ENCODE measurements at places on chromosomes 7 and 10. TPM values are rescaled to one million over a fixed set of nuclear protein-coding genes. Genes with fewer than 3 reads are reported as not detected.
A peak's percentile ranks its signal among the peaks of the same experiment; 100 is the strongest.

- no peak for DNase-seq
Measured at GRCh38 chr7:143015084-143015483, 11.8 kb downstream of the OR9A2 start.

DNA sequence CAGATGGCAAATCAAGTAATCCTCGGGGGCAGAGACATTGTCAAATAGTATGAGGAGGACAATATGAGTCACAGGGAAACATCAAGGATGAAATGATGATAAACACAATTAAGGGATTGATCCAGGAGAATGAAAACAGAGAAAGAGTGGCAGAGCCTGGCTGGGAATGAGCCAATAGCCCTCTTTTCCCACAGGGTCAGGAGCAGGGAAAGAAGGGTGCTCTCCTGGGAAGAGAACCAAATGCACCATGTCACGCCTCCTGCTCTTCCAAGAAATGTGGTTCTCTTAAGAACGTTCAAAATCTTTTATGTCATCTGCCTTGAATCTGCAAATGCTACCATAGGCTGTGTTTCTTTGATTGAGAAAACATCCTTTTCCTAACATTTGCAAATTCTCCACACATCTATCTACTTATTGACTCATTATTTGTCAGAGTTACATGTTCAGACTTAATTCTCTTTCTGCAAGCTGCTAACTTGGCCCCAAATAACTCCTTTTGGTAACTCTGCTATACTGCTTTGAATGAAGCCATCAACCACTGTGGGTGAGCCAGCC lies 50.6 kb downstream of the HIPK2 start:
- peak; percentile 43 for DNase-seq

Gene NKX1-2
- 0.07 TPM for total RNA-seq

Gene INMT
- 0.09 TPM for total RNA-seq

DNA sequence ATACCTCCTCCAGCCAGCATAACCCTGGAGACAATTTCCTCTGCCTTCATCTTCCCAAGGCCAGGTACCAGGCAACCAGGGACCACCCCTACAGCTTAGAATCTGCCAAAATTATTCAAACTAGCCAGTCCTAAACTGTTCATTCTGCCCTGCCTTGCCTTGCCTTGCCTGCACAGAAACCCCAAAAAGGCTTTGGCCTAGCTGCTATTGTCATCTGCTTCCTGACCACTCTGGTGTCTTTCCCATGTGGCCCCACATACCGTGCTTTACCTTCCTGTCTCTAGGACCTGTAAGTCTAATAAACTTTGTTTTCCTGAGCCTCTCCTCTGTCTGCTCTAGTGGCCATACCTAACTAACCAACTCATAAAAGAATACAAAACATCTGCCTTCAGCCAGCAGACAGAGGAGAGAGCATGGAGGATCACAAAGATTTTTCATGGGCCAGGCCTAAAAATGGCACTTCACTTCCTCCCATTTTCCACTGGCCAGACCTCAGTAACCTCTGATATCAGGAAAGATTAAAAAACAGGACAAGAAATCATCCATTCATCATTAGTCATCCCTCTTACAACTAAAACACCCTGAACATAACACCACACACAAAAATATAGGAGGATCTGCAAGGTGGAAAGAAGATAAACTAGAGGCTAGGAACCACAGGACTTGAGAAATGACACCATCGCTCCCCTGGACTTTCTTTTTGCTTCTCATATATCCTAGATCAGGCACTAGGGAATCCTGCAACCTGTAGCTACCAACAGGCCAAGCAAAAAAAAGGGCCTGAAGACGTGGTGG lies 51.5 kb downstream of the IMMP2L start:
- DNase-seq = no peak

Gene ACSL5
- 0.79 TPM for total RNA-seq

- no peak for DNase-seq
Measured at GRCh38 chr7:120842121-120842621, 15.8 kb downstream of the TSPAN12 start.

DNA sequence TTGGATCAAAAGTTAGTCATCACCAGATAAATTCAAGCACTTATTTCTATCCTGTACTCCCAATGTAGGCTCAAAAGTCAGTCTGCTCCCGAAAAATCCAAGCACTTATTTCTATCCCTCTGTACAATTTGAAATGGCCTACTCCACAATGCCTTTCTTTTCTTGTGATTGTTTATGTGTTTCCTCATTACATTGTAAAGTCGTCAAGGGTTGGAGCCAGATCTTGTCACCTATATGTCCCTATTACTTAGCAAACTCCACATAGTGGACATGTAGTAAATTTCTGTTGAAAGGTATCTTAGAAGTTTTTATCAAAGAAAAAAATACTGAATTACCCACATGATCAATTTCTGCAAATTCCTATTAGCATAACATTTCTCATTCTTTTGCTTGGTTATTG lies 82.1 kb downstream of the CYP51A1 start:
- no peak for DNase-seq

GRCh38 chr10:133324857-133325260 lies 11.8 kb downstream of the CALY start:
- no peak for DNase-seq

GRCh38 chr7:94059746-94060145 lies 55.6 kb upstream of the BET1 start:
- DNase-seq = peak; percentile 77

Gene CALU
- 670 TPM for total RNA-seq

- no peak for DNase-seq
Measured at GRCh38 chr10:129521161-129522025, 54.4 kb downstream of the MGMT start.

DNA sequence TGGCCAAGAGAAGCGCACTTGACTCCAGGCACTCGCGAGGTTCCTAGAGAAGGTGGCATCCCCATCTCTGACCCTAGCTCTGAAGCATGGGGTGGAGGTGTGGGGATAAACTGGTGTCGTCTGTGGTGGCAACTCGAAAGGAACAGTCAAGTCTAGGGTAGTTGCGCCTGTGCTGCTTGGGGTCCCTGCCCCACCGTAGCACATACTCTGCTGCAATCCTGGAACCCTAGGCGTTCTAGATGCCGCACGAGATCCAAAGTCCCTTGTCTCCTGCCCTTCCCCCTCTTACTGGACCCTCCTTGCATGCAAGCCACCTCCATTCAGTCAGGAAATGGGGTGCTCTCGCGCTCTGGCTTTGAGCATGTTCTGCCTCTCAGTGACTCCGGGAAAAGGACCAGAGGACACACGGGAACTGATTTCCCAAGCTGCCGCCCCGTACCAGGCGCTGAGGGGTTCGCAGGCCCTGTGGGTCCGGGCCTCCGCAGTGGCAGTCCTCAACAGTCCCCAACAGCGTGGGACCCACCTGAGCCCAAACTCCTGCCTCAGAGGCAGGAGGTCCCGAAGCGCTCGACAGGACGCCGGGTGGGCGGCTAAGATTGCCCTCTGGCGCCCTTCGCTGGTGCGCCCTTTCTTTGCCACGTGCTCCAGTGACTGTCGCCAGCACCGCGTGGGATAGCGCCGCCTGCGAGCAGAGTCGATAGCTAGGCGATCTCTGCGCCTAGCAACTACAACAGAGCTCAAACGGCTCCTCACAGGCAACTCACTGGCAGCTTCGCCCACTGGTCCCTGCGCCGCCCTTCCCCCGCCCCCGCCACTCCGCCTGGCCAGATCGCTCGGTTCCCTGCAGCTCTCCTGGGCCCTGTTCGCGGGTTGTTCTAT lies 452.0 kb downstream of the REEP3 start:
- DNase-seq = no peak

DNA sequence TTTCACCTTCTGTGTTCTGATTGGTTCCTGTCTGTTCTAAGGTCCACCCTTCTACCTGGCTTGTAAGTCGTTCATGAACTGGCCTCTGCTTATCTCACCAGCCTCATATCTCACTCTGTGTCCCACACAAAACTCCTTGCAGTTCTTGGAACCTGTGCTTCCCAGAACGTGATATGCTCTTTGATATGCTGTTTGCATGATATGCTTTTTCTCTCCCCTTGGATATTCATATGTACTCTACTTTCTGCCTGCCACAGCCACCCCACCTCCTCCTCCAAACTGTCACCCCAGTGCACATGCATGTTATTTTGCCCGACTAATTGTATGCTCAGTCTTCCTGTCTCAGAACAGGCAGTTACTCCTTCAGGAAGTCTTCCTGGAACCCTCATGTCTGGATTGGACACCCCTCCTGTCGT lies 1.9 kb upstream of the ITPRIP start:
- DNase-seq = no peak

DNA sequence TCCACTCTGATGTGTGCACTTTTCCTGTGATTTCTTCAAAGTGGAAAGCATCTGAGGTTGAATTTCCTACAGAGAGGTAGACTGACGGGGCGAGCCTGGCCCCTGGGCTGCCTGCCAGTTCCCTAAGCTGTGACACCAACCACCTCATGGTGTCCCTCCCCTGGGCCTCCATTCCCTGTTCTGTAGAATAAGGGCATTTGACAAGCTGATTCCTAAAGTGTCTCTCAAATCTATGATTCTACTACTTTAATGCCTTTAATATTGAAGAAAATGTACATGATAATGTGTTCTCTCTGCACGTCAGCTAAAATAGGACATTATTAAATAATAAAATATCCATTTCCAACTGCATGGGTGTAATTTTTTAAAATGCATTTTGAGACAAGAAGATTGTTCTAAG lies 105.1 kb downstream of the SEC61G start:
- no peak for DNase-seq

- no peak for DNase-seq
Measured at GRCh38 chr10:86288695-86289576, 77.7 kb downstream of the GRID1 start.

DNA sequence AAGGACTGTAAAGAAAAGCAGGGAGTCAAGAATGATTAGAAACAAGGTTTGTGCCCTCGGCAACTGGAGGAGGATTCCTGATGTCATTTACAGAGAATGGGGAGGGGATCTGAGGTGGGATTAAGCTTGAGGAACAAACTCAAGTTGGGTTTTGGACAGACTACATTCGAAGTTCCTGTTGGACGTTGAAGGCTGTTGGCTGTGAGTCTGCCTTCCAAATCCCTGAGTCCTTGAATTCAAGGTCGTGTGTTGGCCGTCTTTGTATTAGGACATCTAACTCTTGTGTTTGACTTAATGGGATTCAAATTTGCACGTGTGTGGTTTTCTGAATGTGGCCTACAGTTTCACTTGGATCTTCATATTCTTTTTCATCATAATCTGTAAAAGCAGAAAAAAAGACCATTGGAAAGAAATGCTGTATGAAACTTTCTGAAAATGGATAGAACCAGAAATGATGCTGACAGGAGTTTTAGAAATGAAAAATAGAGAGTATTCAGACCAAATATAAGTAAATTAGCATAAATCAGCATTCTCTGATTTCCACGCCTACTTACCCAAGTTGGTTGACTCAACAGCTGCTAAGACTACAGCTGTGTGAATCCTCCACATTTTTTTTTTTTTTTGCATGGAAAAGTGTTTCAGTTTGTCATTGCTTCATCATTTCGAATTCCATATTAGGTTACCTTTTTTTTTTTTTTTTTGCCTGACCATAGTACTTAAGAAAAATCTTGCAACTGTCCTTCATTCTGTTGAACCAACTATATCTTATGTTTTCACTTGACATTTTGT lies 94.8 kb downstream of the KIAA1217 start:
- peak; percentile 43 for DNase-seq

GRCh38 chr10:49744091-49744685 lies 17.9 kb downstream of the OGDHL start:
- no peak for DNase-seq

- DNase-seq = no peak
Measured at GRCh38 chr10:6050801-6051445, 11.2 kb downstream of the IL2RA start.

GRCh38 chr10:34386921-34387320 lies 428.2 kb downstream of the PARD3 start:
- DNase-seq = no peak

Gene TMEM72
- not detected for total RNA-seq

Gene C10orf67
- 0.46 TPM for total RNA-seq

DNA sequence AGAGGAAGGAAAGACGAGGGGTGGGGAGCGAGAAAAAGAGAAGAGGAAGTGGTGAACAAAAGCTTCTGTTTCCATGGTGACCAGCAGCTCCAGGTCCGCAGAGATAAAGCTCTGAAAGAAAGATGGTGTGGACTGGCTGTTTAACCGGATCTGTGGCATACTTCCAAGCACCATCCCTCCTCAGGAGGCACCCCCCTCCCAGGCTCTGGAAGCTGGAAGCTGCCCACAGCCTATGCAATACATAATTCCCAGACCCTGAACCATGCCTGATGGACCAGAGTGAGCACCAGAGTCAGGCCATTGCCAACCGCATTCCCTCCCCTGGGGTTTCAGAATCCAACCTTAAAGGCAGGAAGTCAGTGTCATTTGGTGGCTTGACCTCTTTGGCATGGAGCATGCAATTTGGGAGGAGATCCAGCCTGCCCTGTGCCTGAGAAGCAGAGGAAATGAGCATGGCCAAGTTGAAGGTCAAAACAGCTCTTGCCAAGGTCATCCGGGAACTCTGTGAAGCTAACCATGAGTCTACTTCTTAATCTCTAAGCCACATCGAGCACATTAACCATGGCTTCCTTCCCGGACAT lies 22.2 kb upstream of the CPXM2 start:
- peak; percentile 12 for DNase-seq

DNA sequence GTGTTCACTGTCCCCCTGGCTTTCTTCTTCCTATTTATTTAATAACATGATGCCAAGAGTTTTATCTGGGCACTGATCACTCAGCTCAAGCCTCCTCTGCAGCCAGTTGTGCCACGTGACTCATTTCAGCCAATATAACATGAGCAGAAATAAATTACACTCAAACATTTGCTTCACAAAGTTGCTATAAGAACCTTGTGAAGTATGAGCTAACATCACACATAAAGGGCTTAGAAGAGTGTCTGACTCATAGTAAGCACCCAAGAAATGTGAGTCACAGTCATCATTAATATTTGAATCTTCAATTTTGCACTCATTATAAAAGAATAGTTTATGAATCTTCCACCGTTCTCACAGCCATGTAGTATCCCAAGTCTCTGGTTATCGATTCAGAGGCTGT lies 414.6 kb upstream of the NPVF start:
- no peak for DNase-seq

- no peak for DNase-seq
Measured at GRCh38 chr10:5818048-5818331, 4.8 kb upstream of the GDI2 start.

GRCh38 chr10:69096045-69096444 lies 8.1 kb downstream of the SRGN start:
- DNase-seq = no peak

DNA sequence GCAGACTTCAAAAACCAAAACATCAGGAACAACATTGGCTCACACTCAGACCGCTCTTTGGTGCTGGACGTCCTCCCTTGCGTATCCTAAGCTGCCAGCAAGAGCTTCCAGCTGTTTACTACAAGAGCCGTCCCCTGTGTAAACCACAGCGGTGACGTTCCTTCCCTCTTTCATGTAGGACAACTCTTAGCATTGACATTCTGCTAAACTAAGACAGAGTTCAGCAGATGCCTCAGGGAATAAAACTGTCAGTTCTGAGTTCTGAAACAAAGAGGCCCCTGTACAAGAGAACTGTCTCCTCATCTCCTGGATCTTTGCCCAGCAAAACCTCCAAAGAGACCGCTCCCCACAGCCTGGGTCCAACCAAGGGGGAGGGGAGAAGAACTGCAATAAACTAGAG lies 57.8 kb upstream of the OPALIN start:
- DNase-seq = peak; percentile 12

- no peak for DNase-seq
Measured at GRCh38 chr7:108528183-108528712, 2.3 kb upstream of the PNPLA8 start.

Data from astrocyte (in vitro differentiated cells and primary cell).